ENCODE measurements at places on chromosomes 12 and 14.
A peak's percentile ranks its signal among the peaks of the same experiment; 100 is the strongest.

DNA sequence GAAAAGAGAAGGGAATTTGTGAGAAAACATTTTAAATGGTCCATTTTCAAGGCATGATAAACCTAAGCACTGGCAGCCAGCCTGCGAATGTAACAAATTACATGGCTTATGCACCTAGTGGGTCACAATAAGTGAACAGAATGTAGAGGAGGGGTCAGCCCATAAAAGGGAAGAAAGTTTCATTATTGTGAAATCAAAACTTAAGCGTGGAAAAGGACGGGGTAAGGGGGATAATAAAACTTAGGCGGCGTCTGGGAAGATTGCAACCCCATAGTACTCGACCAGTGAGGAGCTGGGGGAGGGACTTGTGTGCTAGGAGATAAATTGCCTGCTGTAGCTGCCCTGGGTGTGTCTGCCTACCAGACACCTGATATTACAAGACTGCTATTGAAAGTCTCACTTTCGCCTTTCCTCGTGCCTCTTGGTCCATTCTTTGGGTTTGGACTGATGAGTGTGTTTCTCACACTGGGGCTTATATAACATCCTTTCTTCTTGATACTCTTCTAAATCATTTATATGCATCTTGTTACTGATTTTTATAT is 40.6 kb downstream of the ZDHHC17 start:
- no peak for DNase-seq

GRCh38 chr12:58529114-58529665 is 391.1 kb downstream of the LRIG3 start:
- no peak for DNase-seq

- no peak for DNase-seq
Measured at GRCh38 chr14:23294734-23295561, 7.7 kb downstream of the PPP1R3E start.

GRCh38 chr12:79375050-79375449 is 315.7 kb downstream of the PAWR start:
- no peak for DNase-seq

DNA sequence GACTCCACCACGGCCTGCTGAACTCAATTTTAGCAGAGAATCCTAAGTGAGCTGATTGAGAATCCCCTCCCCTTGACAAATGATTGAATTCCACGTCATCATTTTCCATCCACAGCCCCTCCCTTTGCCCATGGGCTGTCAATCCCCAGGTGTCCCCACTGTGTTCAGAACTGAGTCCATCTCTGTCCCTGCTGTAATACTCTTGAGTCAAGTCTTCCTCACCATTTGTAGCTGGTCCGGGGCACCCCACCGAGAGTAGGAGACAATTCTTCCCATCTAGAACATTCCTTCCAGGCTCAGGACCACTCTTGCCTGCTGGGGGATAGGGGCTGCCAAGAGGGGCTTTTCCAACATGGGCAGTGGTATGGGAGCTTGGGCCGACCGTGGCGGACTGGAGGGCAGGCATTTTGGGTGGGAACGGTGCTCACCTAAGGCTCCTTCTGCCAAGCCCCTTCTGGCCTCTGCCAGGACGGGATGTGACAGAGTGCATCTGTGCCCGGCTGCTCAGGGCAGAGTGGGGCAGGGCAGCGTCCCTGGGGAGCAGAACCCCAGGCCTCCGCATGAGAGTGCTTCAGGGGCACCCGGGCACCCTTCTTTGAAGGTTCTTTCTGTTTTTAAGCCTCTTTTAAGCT is 218.1 kb upstream of the RTL1 start:
- no peak for DNase-seq

DNA sequence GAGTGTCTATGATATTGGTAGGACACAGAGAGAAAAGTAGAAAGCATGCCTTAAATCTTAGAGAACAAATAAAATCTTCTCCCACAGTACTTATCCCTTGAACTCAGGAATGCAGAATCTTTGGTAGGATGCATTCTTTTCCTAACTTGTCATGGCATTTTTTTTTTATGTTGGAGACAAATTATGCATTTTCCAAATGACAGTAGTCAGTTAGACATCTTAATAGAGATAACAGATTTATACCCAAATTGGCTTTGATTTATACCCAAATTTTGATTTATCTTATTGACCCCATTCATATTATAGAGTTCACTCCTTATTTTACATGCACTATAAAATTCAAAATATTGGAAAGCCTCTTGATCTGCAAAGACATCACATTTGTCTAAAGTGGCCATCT is 132.9 kb downstream of the CNTN1 start:
- DNase-seq, result no peak

- no peak for DNase-seq
Measured at GRCh38 chr12:107826276-107826675, 51.8 kb downstream of the ASCL4 start.

DNA sequence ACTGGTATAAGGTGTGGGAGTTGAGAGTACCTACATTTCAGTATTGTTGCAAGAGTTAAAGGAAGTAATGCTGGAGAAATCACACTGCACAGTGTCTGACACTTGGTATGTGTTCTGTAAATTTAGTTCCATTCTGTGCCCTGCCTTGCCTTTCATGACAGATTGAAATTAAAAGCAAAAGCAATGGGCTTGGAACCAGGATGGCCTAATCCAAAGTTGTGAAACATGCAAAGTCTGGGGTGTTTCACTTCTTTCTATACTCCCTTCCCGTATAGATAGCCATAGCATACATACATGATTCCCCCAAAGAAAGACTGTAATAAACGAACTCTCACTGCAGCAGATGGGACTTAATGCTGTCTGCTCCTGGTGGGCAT is 281.1 kb downstream of the NRXN3 start:
- no peak for DNase-seq

DNA sequence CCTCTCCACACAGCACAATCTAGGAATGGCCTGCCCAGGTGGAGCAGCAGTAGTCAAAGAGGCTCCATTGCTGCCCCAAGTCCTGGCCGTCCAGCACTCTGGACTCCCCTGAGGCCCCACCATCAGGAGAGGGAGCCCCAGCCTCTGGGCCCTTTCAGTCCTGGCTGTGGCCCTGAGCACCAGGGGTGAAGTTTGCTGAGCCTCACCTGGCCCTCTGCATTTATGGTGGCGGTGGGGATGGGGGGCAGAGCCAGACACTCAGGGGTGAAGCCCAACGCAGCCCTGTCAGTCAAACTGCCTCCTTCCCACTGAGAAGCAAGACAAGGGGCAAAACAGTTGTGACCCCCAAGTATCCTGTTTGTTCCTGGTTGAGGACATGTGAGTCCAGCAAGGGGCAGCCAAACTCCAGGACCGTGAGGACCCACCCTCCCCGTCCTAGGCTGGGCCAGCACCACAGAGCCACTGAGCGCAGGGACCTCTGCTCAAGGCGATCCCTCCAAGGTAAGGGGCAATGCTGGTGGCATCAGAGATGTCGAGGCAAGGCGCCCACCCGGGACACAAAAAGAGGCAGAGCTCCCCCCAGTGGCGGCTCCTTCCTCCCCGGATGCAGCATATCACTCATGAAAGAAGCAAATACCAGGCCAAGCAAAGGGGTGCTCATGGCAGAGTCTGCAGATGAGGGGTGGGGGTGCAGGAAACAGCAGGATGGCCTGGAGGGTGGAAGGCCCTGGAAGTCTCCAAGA is 4.8 kb upstream of the AMN start:
- DNase-seq, result peak; percentile 38

DNA sequence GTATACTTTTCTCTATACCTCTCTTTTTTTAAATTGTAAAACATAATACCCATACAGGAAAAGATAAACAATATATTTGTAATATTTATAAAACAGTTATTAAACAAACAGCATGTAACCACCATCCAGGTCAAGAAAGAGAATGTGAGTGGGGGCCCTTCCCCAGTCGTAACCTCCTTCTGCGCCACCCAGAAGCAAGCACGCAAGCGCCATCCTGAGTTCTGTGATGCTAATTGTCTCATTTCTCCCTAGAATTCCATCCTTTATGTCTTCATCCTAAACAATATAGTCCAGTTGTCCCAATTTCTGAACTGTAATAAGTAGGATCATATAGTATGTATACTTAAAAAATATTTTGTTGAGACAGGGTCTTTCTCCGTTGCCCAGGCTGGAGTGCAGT is 129.5 kb downstream of the EXOC5 start:
- no peak for DNase-seq

DNA sequence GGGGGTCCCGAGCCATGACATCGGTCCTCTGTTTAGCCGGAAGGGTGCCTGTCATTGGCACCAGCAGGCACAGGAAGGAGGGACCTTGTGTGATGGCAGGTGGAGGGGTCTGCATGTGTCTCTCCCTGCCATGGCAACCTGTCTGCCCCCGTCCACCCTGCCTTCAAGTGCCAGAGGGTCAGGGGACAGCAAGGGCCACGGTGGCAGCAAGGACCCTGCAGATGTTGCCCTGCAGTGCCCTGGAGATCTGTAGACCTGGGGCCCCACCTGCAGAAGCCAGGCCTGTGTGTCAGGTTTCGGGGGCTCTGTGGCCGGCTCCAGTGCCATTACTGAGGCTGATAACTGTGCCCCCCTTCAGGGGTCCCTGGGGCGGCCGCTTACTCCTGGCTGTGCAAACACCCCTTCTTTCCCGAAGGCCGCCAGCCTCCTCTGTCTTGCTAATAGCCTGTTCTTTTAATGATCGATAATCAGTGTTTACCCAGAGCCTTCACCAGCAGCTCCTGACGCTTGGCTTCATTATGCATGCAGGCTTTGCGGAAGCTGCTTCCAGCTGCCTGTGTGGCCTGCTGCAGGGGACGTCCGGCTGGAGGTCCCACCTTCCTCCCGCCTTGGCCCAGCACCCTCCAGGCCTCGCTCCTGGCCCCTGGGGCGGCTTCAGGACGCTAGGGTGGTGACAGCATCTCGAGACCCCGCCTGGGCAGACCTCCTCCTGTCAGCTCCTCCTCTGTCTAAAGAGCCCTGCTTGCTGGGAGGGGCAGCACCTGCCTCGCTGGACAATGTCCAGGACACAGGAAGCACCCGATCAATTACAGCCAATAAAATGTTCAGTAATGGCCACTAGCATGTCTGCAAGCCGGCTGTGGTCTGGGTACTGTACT is 153.0 kb downstream of the KIF26A start:
- no peak for DNase-seq

DNA sequence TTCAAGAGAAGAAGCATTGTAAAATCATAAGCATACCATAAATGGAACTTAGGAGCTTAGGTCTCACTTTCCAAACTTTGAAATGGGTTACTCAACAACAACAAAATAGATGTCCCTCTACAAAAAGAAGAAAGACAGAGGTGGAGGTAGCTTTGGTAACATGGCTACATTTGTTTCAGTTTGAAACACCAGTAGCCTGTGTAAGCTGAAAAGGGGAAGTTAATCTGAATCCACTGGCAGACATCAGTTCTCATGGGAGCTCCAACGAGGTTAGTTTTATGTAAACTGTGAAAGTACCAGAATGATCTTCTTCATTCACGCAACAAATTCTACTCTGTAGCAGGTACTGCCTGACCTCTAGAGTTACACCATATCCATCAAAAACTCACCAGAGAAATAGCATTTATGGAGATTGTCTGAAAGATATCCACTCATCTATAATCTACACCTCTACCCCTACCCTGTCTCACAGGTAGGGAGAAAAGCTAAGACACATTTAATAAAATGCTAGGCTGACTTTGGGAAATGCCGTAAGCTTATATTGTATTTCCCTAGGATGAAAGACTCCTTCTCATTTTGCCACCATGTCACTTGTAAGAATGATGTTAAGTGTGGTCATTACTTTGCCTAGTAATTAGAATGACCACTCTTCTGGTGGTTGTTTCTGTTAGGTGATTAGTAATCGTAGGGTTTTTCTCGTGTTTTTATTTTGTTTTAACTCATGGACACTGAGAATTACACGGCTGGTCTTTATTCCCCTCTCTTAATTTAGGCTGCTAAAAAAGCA is 224.1 kb downstream of the ASCL1 start:
- DNase-seq, result no peak

- no peak for DNase-seq
Measured at GRCh38 chr12:75831402-75831801, 200.2 kb downstream of the PHLDA1 start.

- no peak for DNase-seq
Measured at GRCh38 chr14:93033983-93034670, 81.6 kb downstream of the ITPK1 start.

GRCh38 chr12:100778967-100779590 is 15.5 kb upstream of the ANO4 start:
- no peak for DNase-seq

DNA sequence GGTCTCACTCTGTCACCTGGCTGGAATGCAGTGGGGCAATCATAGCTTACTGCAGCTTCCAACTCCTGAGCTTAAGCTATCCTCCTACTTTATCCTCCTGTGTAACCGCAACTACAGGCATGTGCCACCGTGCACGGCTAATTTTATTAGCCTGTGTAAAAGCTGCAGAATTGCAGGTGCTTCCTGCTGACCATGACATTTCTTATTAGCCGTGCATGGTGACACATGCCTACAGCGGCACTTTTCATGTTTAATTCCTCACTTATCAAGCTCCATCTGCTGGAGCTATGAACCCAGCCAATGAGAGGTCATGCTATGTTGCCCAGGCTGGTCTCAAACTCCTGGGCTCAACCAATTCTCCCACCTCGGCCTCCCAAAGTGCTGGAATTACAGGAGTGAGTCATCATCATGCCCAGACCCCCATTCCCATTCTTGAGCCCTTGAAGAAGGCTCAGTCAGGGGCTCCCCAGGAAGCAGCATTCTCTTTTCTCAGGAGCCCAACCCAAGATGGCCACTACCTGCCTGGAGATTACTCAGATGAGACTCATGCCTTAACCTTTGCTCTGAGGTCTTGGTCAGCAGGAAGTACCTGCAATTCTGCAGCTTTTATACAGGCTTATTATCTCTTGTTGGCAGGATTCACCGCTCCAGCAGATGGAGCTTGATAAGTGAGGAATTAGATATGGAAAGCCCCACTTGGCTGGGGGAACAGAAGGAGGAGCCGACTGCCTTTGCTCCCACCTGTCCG is 503.2 kb downstream of the MED13L start:
- DNase-seq, result no peak

DNA sequence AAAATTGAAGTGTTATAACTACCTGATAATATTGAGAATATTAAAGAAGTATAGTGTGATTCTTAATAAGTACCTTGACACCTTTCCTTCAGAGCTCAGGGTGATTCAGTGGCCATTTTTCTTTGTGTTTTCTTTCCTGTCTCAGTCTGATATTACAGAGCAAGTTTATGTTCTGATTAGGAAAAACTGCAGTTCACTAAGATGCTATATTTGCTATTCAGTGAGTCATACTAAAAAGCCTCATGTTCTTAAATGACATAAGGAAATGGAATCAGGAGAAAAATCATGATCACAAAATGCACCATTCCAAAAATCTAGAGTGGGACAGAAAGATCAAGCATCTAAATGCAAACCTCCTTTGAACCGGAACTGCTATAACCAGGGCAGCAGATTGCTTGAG is 390.6 kb upstream of the ATP2B1 start:
- no peak for DNase-seq

GRCh38 chr12:88842314-88842713 is 262.0 kb upstream of the KITLG start:
- no peak for DNase-seq

GRCh38 chr12:91603060-91603459 is 420.4 kb upstream of the DCN start:
- DNase-seq, result no peak

All from stimulated activated CD4-positive, alpha-beta T cell treated with anti-CD3 and anti-CD28 coated beads, Interleukin-12 subunit alpha, Interleukin-12 subunit beta, amount 100 ng/mL, for 48 hours (primary cell).